ENCODE measurements at places on chromosomes 12 and 14.

DNA sequence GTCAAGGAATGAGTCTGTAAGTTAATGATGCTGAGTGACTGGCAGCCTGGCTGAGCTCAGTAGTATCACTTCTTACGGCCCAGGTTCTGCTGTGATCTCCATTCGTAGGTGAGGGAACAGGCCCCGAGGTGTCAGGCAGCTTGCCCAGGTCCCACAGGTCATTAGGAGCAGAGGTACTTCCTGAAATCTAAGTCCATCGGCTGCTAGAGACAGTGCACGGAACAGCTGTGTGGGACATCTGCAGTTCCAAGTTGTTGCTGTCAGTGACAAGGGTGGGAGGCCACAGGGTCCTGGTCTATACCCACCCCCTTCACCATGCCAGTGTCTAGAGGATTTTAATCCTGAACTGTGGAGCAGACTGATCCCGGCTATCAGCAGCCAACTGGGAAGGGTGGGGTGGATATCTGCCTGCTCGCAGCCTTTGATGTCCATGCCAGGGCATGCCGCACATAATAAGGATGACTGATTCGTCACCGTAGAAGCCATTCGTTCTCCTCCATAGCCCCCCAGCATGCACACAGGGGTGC lies 82.3 kb upstream of the RIN3 start:
- DNase-seq = no peak

GRCh38 chr12:20463913-20464524 lies 95.7 kb downstream of the PDE3A start:
- no peak for DNase-seq

DNA sequence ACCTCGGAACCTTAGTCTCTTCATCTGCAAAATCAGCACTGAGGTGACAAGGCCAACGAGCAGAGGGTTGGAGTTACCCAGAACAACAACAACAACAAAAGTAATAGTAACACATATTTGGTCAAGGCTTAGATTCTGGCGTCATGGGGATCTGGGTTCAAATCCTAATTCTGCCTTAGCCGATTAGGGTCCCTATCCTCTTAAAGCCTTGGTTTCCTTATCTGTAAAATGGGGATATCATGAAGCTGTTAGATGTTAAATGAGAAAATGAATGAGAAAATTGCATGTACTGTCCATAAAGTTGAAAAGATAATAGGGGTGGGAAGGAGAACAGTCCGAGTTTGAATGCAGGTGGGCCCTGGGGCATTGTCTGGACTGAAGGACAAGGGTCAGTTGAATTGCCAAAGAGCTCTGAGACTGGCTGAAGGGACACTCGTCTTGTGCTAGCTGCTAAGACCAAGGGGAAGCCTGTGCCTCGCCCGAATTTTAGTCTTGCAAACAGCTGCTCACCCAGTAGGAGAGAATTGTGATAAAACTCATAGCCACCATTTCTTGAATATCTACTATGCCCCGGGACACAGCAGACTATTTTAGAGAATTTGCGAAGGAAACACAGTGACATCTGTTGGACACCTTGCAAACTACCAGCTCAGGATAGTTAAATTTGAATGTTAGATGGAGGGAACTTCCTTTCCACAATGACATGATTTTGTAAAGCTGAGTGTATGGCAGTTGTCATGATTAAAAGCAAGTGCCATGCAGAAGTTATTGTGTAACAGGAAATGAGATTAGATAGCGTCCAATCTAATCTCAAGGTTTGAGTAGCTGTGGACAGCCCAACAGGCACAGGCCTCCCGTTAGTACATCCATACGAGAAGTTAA lies 6.8 kb upstream of the HNF1A start:
- no peak for DNase-seq

GRCh38 chr12:402029-402389 lies 565 bp downstream of the CCDC77 start:
- DNase-seq = no peak

DNA sequence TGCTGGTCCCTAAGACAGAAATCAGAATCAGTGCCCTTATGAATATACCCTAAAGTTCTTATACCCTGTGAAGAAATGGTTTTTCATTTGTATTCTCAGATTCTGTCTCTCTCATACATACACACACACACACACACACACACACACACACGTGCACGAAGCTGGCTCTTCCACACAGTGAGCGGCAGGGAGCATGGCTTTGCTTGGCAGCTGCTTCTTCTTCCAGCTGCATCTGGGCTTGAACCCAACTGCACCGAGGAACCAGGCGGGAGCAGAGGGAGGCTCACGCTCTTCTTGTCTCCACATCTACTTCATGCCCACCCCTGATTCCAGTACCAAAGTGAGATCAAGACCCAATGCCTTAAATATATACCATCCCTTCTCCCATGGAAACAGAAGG lies 19.4 kb downstream of the GRIN2B start:
- no peak for DNase-seq

DNA sequence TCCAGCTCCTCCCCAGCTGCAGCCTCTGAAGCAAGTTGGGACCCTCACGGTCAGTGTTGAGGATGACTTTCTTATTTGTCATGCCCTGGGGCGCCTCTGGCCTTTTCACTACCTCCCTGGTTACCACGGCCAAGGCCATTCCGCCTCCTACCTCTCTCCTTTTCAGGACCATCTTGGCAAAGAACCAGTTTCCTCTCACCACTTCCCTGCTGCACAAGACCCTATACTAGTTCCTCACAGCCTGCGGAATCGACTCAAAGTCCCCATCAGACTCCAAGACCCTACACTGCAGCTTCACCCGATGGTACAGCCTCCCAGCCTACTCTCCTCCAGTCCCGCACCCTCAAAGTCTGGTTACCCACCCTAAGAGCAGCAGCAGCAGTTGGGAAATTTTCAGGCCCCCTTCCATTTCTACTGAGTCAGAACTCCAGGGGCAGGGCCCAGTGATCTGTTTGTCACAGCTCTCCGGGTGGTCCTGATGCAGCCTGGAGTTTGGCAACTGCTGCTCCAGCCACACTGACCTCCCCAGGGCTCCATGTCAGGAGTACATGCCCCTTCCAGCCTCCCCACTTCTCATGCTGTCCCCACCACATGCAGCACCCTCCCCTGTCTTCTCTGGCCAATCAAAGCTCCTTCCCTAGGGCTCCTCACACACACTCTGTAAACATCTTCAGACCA lies 5.4 kb downstream of the VWF start:
- DNase-seq = no peak

- DNase-seq = peak; percentile 58
Observed at GRCh38 chr12:51827925-51828818, 20.3 kb downstream of the FIGNL2 start.

DNA sequence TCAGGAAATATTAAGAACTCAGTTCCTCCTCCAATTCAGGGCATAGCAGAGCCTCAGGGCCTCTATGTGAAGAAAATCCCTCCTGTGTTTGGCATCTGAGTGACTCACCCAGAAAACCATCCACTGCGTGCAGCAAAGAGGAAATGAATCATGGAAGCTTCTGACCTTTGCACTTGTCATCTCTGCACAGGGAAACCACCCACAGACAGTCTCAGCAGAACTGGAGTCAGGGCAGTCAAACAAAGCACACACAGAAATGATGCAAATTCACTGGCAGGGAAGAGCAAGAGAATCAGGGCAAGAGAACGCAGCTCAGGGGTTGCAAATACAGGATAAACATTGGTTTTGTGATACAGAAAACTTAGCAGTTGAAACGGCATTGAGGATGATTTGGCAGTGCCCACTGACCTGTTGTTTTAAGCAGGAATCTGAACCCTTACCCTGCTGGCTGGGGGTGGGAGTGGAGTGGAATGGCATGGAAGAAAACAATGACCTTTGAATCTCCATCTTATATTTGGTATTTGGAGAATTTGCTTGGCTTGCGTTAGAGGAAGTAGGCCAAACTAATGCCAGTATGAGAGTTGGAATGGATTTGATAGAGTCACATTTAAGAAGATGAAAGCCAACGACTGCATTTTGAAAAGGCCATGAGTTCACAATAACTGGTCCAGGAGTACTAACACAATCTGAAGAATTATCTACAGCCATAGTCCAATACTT lies 53.5 kb downstream of the PHLDA1 start:
- peak; percentile 79 for DNase-seq

GRCh38 chr12:77850698-77851097 lies 20.0 kb downstream of the NAV3 start:
- no peak for DNase-seq

GRCh38 chr14:101173698-101174521 lies 270.4 kb upstream of the RTL1 start:
- no peak for DNase-seq

GRCh38 chr14:33375786-33376185 lies 437.1 kb downstream of the NPAS3 start:
- no peak for DNase-seq

GRCh38 chr12:70408004-70408790 lies 42.1 kb downstream of the KCNMB4 start:
- DNase-seq = no peak

DNA sequence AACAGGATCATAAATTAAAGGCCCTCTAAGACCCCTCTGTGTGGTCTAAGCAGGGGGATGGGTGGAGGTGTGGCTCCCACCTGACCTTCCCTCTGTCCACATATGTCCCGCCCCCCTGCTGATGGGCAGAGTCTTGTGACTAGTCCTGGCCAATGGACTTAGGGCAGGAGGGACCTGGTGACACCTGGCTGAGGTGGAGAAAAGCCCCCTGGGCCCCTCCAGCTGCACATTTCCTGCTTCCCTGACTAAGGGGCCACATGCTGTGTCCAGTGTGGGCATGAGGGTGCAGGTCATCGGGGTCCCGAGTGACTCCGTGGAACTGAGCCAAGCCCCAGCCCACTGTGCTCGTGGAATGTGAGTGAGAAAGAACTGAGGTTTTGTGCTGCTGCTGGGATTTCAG lies 254.7 kb downstream of the ADGRD1 start:
- DNase-seq = no peak

GRCh38 chr12:108043750-108044533 lies 85.1 kb upstream of the WSCD2 start:
- DNase-seq = no peak

- DNase-seq = no peak
Observed at GRCh38 chr12:107178776-107179175, 85.4 kb upstream of the CRY1 start.

- no peak for DNase-seq
Observed at GRCh38 chr12:27361372-27361771, 28.7 kb downstream of the BMAL2 start.

DNA sequence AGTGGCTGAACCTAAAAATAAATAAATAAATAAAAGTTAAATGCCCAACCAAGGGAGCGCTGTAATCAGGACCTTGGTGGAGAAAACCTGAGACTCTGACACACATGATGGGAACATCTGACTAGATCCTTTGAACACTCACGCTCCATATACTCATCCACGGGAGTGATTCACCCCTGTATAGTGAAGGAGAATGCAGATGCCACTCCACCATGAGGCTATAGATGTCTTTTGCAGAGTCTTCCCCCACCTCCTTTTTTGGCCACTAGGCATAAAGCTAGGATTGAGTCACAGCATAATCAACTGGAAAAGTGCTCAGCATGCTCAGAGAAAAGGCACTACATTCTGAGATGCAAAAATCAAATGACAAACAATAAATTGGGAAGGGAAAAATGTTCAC lies 19.0 kb downstream of the ADAM20 start:
- no peak for DNase-seq

- no peak for DNase-seq
Observed at GRCh38 chr12:29416748-29417147, 35.8 kb upstream of the ERGIC2 start.

DNA sequence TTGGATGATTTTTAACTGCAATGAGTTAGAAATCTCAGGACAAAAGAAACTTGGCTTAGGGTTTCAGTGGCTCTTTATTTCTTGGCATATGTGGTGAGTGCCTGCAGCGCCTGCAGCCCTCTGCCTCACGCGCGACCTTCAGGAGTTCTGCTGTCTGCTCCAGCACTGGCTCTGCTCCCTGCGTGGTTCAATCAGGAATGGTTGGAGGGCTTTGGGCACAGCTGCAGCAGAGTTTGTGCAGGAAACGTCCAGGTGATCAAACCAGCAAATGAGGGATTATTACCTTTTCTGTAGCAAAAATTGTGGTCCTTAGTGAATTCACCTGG lies 19.8 kb downstream of the PPM1H start:
- no peak for DNase-seq

DNA sequence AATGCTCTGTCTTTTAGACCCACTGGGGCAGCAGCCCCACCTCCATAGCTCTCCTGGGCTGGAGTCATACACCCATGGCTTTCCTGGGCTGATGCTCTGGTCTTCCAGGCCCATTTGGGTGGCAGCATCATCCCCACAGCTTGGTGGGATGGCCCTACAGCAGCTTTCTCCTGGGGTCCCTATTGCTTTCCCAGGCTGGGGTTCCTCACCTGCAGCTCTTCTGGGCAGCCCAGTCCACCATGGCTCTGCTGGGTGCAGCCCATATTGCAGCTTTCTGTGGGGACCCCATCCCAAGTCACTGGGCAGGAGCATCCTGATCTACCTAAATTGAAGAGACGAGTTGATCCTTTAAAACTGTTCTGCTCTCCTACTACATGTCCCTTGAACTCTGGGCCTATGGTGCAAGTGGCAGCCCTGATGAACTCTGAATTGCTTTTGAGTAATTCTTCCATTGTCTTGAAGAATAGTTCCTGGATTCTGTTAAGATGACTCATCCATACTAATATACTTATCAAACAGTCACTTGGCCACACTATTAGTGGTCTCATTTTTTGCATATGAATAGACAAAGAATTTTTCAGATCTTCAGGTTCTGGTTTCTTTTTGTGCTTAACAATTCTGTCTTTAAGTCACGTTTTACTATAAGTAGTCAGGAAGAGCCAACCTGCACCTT lies 390.1 kb downstream of the DPF3 start:
- DNase-seq = no peak

DNA sequence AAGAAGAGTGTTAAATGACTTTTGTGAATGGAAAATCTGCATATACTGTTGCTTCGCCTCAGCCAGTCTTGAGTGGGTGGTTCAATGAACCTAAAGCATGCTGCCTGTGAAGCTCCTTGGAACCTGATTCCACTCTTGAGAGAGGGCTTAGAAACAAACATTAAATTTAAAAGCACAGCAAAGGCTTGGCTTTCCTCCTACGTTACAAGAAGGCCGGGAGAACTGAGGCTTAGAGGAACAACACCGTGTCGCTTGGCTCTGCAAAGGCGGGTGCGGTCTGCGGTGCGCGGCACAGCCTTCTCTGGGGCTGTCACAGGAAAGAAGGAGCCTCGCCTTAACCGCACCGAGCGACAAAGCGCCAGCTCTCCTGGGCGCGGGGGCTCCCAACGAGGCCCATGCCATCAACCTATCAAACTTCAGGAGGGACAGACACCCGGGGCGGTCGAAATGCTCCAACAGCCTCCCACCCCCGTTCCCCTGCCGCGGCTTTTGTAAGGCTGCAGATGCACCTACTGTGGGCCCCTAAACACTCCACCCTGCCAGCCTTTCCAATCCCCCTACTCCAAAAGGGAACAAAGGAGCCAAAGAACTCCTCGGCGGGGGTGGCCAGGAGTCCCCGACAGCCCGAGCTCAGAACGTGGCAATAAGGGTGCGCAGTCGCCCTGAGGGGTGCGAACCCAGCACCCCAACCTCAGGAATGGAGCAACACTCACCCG lies 729 bp downstream of the OSBPL8 start:
- peak; percentile 81 for DNase-seq

GRCh38 chr12:48349471-48349870 lies 1.2 kb downstream of the ZNF641 start:
- DNase-seq = no peak
